ENCODE measurements at places on chromosomes 2 and 18.

- DNase-seq: no peak
Measured at GRCh38 chr2:38997781-38998180, 108.1 kb downstream of the ARHGEF33 start.

- no peak for DNase-seq
Measured at GRCh38 chr2:215368493-215368809, 56.6 kb downstream of the ATIC start.

DNA sequence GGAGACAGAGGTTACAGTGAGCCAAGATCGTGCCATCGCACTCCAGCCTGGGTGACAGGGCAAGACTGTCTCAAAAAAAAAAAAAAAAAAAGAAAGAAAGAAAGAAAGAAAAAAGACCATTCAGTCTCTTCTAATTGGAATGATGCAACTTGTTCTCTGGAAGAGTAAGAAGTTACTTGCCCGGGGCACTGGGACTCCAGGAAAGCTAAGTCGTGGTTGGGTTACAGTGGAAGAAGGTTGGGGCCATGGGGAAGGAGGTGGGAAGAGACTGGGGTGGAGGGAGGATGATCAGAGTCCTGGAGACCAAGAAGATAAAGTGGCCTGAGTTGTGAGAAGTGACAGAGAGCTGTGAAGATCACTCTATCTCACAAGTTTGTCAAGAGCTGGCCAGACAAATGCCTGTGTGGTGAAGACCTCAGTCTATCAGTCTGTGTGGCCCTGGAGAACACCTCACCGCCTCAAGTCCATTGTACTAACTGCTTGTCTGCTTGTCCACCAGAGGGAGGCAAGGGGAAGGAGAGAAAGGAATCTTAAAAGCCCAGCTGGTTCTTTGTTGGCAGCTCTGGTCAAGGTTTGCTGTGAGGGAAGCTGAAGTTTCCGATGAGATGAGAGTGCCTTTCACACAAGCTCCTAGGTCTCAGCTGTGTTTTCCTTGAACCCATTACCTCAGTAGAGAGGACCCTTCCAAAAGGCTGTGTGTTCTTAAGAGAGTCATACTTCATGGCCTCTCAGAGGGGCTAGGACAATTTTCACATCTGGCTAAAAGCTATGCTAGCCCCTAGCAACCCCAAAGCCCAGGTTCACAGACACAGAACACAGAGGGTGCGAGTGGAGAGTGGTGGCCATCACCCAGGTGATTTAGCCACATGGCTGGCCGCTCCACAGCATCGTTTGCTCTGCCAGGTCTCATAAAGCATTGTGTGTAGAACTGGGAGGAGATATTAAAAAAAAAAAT, 72.0 kb upstream of the TMEM178A start:
- peak; percentile 43 for DNase-seq

DNA sequence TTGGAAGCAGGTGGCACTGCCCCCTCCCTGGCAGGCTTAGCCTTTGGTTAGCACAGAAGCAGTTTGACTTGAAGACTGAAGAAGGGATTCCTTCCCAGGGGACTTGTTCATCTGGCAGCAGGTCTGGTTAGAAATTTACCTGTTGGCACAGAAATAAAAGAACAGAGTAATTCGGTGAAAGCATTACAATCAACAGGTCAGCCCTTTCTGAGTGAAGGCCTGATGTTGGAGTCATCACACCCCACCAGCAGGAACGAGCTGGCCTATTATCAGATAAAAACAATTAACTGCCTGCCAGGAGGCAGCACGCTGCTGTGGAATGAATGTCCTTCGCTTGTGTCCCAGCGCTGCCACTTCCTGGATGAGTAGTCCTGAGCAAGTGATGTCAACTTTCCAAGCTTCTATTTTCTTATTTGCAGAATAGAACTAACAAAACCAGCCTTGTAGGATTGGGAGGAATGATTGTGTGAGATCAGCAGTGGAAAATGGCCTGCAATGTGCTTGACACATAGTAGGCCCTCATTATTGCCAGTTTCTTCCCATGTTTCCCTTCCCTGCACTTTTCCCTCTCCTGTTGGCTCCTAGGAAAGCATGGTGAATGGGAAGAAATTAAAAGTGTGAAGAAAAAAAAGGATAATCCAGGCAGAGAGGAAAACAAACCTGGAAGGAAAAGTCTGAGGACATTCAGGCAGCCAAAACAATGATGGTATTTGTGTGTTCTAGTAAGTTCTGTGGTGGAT, 29.0 kb downstream of the LGALSL start:
- peak; percentile 24 for DNase-seq

DNA sequence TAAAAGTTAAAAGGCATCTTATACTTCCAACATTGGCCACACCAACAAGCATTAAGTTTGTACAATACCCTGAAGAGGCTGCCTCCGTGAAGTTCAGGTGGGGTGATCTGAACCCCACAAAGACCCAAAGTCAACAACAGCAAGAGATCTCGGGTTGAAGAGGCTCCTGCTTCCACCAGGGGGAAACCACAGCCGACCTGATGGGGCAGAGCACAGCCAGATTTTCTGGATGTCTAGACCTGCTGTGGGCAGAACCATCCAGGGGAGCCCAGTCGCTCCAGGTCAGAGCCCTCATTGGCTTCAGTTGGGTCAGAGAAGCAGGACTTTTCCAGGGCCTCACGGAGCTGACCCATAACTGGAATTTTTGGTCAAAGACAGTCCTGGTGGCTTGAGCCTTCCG, 66.5 kb upstream of the ACKR3 start:
- no peak for DNase-seq

All from erythroblast (primary cell).